ENCODE measurements at places on chromosomes 6 and 20.

- peak; percentile 91 for DNase-seq
Measured at GRCh38 chr20:63612276-63612931, 14.5 kb downstream of the GMEB2 start.

- DNase-seq, result no peak
Measured at GRCh38 chr20:25274891-25275812, 27.3 kb downstream of the PYGB start.

DNA sequence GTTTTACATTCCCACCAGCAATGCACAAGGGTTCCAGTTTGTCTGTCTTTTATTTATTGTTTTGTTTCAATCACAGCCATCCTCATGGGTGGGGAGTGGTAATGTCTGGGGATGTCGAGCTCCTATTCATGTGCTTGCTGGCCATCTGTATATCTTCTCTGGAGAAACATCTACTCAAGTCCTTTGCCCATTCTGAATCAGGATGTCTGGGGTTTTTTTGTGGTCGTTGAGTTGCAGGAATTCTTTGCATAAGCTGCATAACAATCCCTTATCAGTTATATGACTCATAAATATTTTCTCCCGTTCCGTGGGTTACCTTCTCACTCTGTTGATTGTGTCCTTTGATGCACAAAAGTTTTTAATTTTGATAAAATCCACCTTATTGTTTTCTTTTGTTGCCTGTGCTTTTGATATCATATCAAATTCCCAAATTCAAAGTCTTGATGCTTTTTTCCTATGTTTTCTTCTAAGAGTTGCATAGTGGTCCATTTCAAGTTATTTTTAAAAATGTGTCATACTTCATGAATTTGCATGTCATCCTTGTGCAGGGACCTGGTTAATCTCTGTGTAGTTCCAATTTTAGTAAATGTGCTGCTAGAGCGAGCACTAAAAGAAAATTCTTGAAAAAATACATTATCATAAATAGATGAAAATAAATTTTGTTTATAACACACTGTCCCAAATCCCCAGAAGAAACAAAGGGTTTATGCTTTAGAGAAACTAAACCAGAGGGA lies 54.9 kb upstream of the PDE10A start:
- DNase-seq, result no peak

DNA sequence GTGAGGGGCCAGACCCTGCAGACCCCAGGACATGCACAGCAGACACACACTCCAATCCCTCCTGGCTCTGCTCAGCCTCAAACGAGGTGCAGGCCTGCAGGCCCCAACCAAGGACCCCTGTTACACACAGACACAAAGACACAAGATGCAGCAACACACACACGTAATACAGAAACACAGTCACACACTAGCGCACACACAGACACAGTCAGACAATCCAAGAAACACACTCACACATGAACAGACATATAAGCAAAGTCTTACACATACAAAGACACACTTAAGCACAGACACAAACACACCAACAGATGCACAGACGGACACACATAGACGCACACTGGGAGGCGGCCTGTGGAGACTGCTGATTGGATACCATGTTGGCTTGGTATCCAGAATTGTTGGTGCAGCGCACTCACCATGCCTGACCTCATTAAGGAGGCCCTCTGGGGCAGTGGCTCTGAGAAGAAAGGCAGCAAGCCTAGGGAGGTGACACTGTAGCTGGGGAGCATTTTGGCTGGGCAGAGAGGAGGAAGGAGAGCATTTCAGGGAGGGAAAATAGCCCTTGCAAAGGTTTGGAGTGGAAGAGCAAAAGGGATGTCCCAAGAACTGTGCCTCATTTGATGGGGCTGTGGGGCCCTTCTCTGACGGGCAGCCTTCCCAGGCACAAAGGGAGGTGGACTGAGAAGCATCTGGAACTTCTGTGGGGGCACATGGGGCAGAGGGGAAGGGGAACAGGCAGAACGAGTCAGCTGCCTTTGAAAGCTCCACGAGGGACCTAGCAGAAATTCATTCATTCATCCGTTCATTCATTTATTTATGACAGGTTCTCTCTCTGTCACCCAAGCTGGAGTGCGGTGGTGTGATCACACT lies 1.4 kb upstream of the HSPA12B start:
- no peak for DNase-seq

GRCh38 chr20:1905693-1906092 lies 10.5 kb downstream of the SIRPA start:
- DNase-seq, result no peak

- no peak for DNase-seq
Measured at GRCh38 chr20:35027301-35027700, 65.3 kb downstream of the TRPC4AP start.

All from inflammatory macrophage (primary cell).